H1 (cell line): ENCODE measurements at places on chromosomes 16 and 17. TPM values are rescaled to one million over a fixed set of nuclear protein-coding genes. Genes with fewer than 3 reads are reported as not detected.

DNA sequence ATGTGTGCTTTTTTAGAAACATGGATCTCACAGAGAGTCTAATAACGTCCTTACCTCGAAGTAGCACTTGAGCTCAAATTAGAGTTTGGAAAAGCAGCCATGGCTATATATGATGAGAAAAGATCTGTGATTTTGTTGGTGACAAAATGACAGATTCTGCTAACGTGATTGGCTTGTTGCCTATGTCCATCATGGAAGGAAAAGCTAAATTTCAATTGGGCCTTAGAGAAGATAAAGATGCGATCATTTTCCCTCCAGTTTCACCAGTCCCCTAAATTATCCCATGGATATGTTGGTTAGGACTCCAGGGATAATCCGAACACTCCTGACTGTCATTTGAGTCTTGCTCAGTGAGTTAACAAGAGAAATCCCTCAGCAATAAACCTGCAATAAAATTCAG, 175.8 kb downstream of the C16orf95 start:
- H3K4me3 ChIP-seq = no peak overlapping the region
- H3K27ac ChIP-seq = no peak overlapping the region
- H3K27me3 ChIP-seq = no peaks in the 10 kb centered on the region
- DNase-seq = no peak
- H3K4me1 ChIP-seq = peaks cover 9% of the 10 kb centered on the region
- H3K36me3 ChIP-seq = no peaks in the 10 kb centered on the region

DNA sequence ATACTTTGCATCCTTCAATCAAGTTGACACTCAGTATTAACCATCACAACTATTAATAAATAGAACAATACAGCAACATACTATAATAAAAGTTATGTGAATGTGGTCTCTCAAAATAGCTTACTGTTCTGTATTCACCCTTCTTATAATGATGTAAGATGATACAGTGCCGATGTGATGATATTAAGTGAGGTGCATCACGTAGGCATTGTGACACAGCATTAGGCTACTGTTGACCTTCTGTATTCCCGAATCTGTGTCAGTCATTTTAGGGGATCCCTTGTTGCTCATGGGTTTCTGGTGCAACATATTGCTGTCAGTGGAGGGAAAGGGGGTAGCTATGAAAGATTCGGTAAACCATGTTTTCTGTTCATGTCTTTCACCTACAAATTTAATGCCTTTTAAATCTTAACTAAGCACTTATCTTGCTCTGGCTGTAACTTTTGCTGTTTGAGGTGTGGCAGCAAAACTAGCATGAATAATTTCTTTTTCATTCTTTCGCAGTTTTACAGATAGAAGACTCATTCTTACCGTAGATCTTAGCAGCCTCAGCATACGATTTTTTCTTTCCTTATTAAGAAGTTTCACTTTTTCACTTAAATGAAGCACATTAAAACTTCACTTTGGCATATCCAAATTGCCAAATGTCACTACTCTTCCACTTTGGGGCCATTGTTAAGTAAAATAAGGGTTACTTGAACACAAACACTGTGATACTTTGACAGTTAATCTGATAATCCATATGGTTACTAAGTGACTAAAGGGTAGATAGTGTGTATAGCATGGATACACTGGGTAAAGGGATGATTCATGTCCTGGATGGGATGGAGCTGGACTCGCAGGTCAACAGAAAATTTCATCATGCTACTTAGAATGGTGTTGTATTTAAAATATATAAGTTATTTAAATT, 29.6 kb downstream of the NFAT5 start:
- no peak overlapping the region for H3K27ac ChIP-seq
- H3K36me3 ChIP-seq = no peaks in the 10 kb centered on the region
- no peaks in the 10 kb centered on the region for H3K4me1 ChIP-seq
- no peak overlapping the region for H3K4me3 ChIP-seq
- no peaks in the 10 kb centered on the region for H3K27me3 ChIP-seq

DNA sequence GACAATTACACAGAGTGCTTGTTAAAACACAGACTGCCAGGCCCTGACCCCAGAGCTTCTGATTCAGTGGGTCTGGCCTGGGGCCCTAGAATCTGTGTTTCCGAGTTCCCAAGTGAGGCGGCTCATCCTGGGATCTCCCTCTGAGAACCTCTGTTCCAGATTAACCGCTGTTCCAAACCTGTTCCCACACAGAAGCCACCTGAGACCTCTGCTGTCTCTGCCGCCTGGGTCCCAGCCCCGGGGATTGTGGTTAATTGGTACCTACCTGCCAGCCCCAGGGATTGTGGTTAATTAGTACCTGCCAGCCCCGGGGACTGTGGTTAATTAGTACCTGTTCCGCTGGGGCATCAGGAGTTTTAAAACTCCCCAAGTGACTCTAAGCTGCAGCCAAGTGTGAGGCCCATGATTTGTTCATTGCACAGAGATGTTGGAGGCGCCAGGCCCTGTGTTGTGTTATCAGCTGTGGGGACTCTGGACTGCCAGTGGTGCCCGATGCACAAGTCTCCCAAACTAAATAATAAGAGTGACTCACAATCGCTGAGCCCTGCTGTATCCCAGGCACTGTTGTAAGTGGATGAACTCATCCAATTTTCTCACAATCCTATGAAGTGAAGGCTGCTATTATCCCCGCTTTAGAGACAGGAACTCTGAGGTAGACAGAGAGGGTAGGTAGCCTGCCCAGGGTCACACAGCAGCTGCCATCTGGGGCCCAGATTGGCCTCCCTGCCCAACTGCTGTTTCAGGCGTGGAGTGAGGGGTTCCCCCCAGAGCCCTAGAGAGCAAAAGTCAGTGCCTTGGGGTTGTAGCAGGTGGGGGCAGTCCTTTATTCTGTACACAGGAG, 219.7 kb downstream of the IRF8 start:
- no peaks in the 10 kb centered on the region for H3K27me3 ChIP-seq
- no peak overlapping the region for H3K4me3 ChIP-seq
- H3K36me3 ChIP-seq = no peaks in the 10 kb centered on the region
- H3K4me1 ChIP-seq = no peaks in the 10 kb centered on the region

DNA sequence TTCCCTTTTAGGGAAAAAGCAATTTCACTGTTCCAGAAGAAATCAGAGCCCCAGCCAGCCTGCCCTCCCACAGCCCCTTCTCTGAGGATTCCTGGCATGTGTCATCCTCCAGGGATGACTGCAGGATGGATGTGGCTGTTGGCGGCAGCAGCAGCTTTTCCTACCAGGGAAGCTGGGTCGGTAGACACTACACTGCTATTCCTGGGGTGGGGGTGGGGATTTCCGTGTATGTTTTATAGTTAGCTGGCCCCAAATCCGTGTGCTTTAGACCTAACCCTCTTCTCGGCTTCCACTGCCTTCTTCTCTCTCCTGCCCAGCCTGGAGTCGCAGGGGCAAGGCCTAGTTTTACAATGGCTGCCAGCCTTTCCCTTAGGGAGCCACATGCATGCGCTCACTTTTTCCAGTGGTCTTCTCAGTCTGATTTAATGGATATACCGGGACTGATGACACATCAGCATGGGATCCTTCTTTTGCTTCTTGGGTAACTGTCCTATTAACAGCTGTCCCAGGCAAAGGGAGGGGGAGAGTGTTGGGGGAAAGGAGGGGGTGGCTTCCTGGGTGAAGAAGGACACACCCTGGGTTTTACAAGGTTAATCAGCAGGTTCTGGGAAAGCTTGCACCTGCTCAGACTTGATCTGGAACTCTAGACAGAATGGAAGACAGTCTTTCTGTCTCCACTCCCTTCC, 2.7 kb upstream of the NFE2L1 start:
- H3K4me1 ChIP-seq = peaks cover 7% of the 10 kb centered on the region; the same call in 1 of the 2 replicates
- no peak for DNase-seq
- no peak overlapping the region for H3K4me3 ChIP-seq
- no peaks in the 10 kb centered on the region for H3K27me3 ChIP-seq

PIPOX gene
- 75.0 and 99.6 TPM in 2 replicates for polyA plus RNA-seq

SLC16A6 gene
- polyA plus RNA-seq = 0.13 and 0.17 TPM in 2 replicates

TEX19 gene
- 0.46 and 0.80 TPM in 2 replicates for polyA plus RNA-seq

ZNF469 gene
- 0.30 and 0.53 TPM in 2 replicates for polyA plus RNA-seq

- no peak for DNase-seq
- H3K4me3 ChIP-seq = no peak overlapping the region
- H3K27ac ChIP-seq = no peak overlapping the region
- no peaks in the 10 kb centered on the region for H3K4me1 ChIP-seq
- H3K36me3 ChIP-seq = no peaks in the 10 kb centered on the region
These were observed 79.6 kb downstream of the TMEM132E start for GRCh38 chr17:34658811-34659560.

ANKS4B gene
- polyA plus RNA-seq = 0.05 and 0.06 TPM in 2 replicates

- no peaks in the 10 kb centered on the region; the same call in 1 of the 2 replicates for H3K4me1 ChIP-seq
- no peaks in the 10 kb centered on the region for H3K27me3 ChIP-seq
- H3K4me3 ChIP-seq = no peak overlapping the region
- H3K27ac ChIP-seq = no peak overlapping the region
These were observed 30.0 kb downstream of the TBCD start for GRCh38 chr17:82781894-82782274.

DNA sequence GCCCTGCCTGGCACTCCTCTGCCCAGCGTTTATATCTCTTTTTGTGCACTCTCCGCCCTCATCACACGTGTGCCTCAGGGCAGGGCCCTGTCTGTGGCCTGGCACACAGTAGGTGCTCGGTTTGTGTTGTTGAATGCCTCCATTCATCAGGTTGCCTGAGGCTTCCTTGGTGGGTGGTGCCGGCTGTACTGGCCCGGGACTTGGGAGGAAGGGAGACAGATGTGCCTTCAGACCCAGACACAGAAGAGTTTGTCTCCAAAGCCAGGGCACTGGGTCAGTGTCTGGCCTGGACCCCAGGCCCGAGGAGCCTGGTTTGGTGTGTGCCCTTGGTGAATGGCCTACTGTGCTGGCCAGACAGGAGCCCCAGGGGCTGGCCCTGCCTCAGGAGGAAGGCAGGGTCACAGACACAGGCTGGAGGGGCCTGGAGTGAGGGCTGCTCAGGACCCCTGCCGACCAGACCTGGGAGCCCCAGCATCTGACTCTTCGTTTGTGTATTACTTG, 71.6 kb downstream of the RAI1 start:
- H3K36me3 ChIP-seq = no peaks in the 10 kb centered on the region
- H3K27ac ChIP-seq = peak overlapping the region; percentile 39; the same call in 1 of the 2 replicates
- no peak overlapping the region for H3K4me3 ChIP-seq
- peaks cover 28% of the 10 kb centered on the region for H3K4me1 ChIP-seq
- no peak for DNase-seq

ZP2 gene
- polyA plus RNA-seq = not detected in 2 replicates

- H3K4me3 ChIP-seq = no peak overlapping the region
- H3K27me3 ChIP-seq = no peaks in the 10 kb centered on the region
- DNase-seq = no peak
- H3K36me3 ChIP-seq = no peaks in the 10 kb centered on the region
- no peak overlapping the region for H3K27ac ChIP-seq
- no peaks in the 10 kb centered on the region; the same call in 1 of the 2 replicates for H3K4me1 ChIP-seq
These were observed 54.3 kb upstream of the JPH3 start for GRCh38 chr16:87548046-87548445.

DNA sequence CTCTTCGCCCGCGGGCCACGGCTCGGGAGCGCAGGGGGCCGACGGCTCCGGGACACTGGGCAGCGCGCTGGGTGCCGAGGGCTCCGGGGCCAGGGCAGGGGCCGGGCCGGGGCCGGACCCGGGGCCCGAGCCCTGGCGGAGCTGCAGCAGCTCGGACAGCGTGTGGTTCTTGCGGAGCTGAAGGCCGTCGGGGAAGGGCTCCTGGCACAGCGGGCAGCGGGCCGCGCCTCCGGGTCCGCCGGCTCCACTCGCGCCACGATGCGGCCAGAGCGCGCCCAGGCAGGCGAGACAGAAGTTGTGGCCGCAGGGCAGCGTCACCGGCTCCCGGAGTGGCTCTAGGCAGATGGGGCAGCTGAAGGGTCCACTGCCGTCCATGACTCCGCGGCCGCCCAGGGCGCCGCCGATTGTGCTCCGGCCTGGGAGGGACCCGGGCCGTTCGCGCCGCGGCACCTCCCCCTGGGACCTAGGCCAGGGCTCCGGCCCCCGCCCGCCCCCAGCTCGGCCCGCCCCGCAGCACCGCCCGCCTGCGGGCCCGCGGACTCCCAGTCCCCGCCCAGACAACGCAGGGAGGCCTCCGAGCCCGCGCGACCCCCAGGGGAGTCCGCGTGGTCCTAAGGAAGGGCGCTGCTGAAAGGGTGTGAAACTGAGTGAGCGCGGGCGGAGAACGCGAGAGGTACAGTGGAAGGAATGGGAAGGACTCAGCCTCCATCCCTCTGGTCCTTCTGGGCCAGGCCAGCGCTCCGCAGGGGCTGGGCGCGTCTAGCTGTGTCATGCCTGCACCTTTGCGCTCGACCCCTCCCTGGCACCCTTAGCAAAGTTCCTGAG, at the start of gene TRIM47:
Gene TRIM47 (minus strand): TSS at position 408 of the 825 bp plus-strand sequence. CDS start 33 bp downstream, at position 375.
- peaks cover 22% of the 10 kb centered on the region for H3K4me1 ChIP-seq
- H3K27me3 ChIP-seq = peaks cover 31% of the 10 kb centered on the region
- no peaks in the 10 kb centered on the region for H3K36me3 ChIP-seq

- H3K36me3 ChIP-seq = no peaks in the 10 kb centered on the region
- H3K27me3 ChIP-seq = no peaks in the 10 kb centered on the region
- H3K4me3 ChIP-seq = peak overlapping the region; percentile 40; the same call in 1 of the 2 replicates
- peaks cover 17% of the 10 kb centered on the region for H3K4me1 ChIP-seq
These were observed 51.8 kb downstream of the PIMREG start for GRCh38 chr17:6496116-6496481.

DNA sequence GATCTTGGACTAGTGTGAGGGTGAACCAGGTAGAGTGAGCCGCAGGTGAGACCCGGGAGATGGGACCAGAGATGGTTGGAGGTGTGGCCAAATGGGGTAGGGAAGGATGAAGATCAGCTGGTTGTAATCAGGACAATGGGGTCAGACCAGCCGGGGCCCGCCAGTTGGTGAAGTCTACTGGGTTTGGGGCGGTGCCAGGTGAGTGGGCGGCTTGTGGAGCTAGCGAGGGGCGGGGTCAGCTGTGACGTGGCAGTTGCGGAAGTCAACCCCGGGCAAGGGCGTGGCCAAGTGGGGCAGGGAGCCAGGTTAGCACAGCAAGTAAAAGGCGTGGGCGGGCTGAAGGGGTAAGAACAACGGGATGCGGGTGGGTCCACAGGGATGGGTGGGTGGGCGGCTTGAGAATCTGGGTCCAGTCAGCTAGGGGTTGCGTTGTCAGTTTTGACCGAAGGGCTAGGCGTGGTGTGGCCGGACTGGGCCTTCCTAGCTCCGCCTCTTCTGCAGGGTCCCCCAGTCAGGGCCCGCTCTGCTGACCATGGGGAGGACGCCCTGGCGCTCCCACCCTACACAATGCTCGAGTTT, 25.5 kb upstream of the ALKBH5 start:
- peak overlapping the region; percentile 55 for H3K4me3 ChIP-seq
- H3K36me3 ChIP-seq = no peaks in the 10 kb centered on the region
- H3K4me1 ChIP-seq = peaks cover 6% of the 10 kb centered on the region
- no peak overlapping the region for H3K27ac ChIP-seq
- DNase-seq = peak; percentile 93
- no peaks in the 10 kb centered on the region for H3K27me3 ChIP-seq

GRCh38 chr16:19127205-19127604, 13.4 kb downstream of the ITPRIPL2 start:
- no peak overlapping the region for H3K4me3 ChIP-seq
- H3K27me3 ChIP-seq = no peaks in the 10 kb centered on the region
- no peaks in the 10 kb centered on the region; the same call in none of the 2 replicates for H3K4me1 ChIP-seq
- DNase-seq = no peak
- H3K36me3 ChIP-seq = no peaks in the 10 kb centered on the region
- no peak overlapping the region for H3K27ac ChIP-seq

GRCh38 chr16:22734368-22734767, 79.6 kb upstream of the HS3ST2 start:
- H3K4me1 ChIP-seq = no peaks in the 10 kb centered on the region
- H3K27me3 ChIP-seq = no peaks in the 10 kb centered on the region
- no peak overlapping the region for H3K27ac ChIP-seq
- no peaks in the 10 kb centered on the region for H3K36me3 ChIP-seq

- peak; percentile 95 for DNase-seq
- H3K27me3 ChIP-seq = peaks cover 98% of the 10 kb centered on the region
- H3K4me3 ChIP-seq = no peak overlapping the region
- H3K4me1 ChIP-seq = peaks cover 3% of the 10 kb centered on the region; the same call in 1 of the 2 replicates
- H3K27ac ChIP-seq = no peak overlapping the region
- H3K36me3 ChIP-seq = no peaks in the 10 kb centered on the region; the same call in 1 of the 2 replicates
These were observed 410 bp upstream of the HOXB5 start for GRCh38 chr17:48593840-48594537.
